A549 treated with GW870086 at 1 μM for 4 hours (cell line): ENCODE measurements at places on chromosomes 7 and 10. TPM values are rescaled to one million over a fixed set of nuclear protein-coding genes. Genes with fewer than 3 reads are reported as not detected.

The FLNC gene
- total RNA-seq, result 3.7 to 5.9 TPM (median 4.7 TPM) in 5 replicates

The SH2D4B gene
- total RNA-seq, result 0.10 to 0.13 TPM in 2 of 5 replicates, not detected in the others

The BEND7 gene
- total RNA-seq, result 8.1 to 11.0 TPM (median 9.3 TPM) in 5 replicates

The GJD4 gene
- total RNA-seq, result 0.08 TPM in 2 of 5 replicates, not detected in the others

The DOCK1 gene
- 18.3 to 25.8 TPM (median 23.5 TPM) in 5 replicates for total RNA-seq
